ENCODE measurements at places on chromosomes 11 and 22. TPM values are rescaled to one million over a fixed set of nuclear protein-coding genes. Genes with fewer than 3 reads are reported as not detected.

TESMIN gene
- total RNA-seq: 0.87 TPM

POLR2F gene
- total RNA-seq: 34.7 TPM

SLC6A5 gene
- total RNA-seq: not detected

SULT4A1 gene
- not detected for total RNA-seq

PGA5 gene
- not detected for total RNA-seq

CARNS1 gene
- under 0.01 TPM for total RNA-seq

TRIM34 gene
- 12.6 TPM for total RNA-seq

FGF4 gene
- not detected for total RNA-seq

CTSF gene
- total RNA-seq: 20.6 TPM

TMEM121B gene
- 0.11 TPM for total RNA-seq

MYEOV gene
- 0.62 TPM for total RNA-seq

OR2AG1 gene
- not detected for total RNA-seq

DCHS1 gene
- total RNA-seq: 35.2 TPM

C11orf97 gene
- not detected for total RNA-seq

EPS8L2 gene
- total RNA-seq: 39.4 TPM

EMSY gene
- 15.4 TPM for total RNA-seq

OVOL1 gene
- not detected for total RNA-seq

SCARF2 gene
- 36.9 TPM for total RNA-seq

OSM gene
- not detected for total RNA-seq

CDCA5 gene
- 18.6 TPM for total RNA-seq

CABP4 gene
- total RNA-seq: not detected

KRTAP5-8 gene
- total RNA-seq: not detected

UPB1 gene
- not detected for total RNA-seq

LARGE2 gene
- not detected for total RNA-seq

PLAAT4 gene
- 4.2 TPM for total RNA-seq

OR5F1 gene
- not detected for total RNA-seq

NPAS4 gene
- not detected for total RNA-seq

SWAP70 gene
- total RNA-seq: 44.2 TPM

Data from uterine smooth muscle cell (primary cell).